ENCODE measurements at places on chromosomes 13 and 19.

- no peak for DNase-seq
Observed at GRCh38 chr13:30729801-30730200, 5.5 kb upstream of the ALOX5AP start.

DNA sequence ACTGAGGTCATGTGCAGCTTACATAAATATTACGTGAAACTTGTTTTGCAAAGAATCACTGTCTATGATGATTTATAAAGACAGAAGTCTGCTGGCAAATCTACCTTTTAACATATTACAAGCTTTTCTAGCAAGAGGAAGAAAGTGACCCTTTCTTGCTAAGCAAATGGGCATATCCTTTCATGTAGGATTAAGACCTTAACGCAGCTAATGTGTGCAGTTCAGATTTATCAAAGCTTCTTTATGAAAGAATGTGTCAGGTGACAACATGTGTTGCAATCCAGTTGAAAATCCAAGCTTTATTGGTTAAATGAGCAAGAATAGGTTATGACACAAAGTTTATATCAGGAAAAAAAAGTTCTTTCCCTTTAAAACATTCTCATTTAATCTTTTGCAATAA, 115.6 kb upstream of the NBEA start:
- DNase-seq, result no peak

GRCh38 chr19:46428239-46429135, at the start of gene PNMA8C:
Gene PNMA8C, minus strand, starts transcription at chr19:46428936. Its CDS starts 577 bp downstream, at chr19:46428359.
- peak; percentile 41 for DNase-seq

- no peak for DNase-seq
Observed at GRCh38 chr13:20340759-20341171, 108.6 kb upstream of the GJB6 start.

DNA sequence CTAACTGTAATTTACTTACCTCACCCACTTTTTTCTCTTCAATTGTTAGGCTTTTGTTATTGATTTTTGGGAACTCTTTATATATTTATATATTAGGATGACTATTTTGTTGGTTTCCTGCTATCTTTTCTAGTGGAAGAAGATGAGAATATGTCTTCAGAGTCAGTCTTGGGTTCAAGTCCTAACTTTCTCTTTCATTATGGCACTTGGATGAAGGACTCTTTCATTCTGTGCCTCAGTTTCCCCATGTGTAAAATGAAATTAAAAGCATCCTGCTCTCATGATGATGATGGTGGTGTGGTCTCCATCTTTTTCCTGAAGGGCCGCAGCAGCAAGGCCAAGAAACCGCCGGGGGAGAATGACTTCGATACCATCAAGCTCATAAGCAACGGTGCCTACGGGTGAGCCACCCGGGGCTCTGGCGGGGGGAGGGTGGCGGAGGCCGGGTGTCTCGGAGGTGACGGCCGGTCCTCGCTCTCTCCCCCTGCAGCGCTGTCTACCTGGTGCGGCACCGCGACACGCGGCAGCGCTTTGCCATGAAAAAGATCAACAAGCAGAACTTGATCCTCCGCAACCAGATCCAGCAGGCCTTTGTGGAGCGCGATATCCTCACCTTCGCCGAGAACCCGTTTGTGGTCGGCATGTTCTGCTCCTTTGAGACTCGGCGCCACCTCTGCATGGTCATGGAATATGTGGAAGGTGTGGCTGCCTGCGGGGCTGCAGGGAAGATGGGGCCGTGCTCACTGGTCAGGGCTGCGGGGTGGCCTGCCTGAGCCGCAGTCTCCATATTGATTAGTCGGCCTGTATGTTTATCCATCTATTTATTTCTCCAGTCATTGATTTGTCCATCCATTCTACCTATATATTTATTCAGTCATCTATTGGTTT, 20.0 kb downstream of the MAST1 start:
- no peak for DNase-seq

DNA sequence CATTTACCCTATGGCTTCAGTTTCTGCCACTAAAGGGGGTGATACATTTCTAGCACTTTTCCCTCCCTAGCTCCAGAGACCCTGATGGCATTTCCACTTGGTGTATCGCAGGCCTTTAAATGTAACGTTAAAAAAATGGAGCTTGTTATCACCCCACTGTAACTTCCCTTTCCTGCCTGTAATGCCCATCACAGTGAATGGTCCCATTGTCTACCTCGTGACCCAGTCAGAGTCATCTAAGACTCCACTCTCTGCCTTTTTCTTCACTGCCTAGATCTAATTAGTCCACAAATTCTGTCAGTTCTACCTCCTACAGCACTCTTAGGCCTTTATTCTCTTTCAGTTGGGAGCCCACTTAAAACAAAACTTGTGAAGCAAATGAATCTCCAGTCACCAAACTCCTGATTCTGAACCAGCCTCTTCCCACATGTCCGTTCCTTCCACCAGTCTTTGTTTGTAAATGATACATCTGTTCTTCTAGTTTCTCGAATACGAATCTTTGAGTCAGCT, 64.8 kb downstream of the NHLRC3 start:
- no peak for DNase-seq

- no peak for DNase-seq
Observed at GRCh38 chr19:40381321-40381720, 8.7 kb downstream of the HIPK4 start.

GRCh38 chr19:6288737-6289136, 9.0 kb upstream of the MLLT1 start:
- DNase-seq, result no peak

- no peak for DNase-seq
Observed at GRCh38 chr19:41219924-41220567, 1.0 kb downstream of the AXL start.

GRCh38 chr19:46357846-46358583, 11.1 kb downstream of the PPP5C start:
- DNase-seq, result no peak

DNA sequence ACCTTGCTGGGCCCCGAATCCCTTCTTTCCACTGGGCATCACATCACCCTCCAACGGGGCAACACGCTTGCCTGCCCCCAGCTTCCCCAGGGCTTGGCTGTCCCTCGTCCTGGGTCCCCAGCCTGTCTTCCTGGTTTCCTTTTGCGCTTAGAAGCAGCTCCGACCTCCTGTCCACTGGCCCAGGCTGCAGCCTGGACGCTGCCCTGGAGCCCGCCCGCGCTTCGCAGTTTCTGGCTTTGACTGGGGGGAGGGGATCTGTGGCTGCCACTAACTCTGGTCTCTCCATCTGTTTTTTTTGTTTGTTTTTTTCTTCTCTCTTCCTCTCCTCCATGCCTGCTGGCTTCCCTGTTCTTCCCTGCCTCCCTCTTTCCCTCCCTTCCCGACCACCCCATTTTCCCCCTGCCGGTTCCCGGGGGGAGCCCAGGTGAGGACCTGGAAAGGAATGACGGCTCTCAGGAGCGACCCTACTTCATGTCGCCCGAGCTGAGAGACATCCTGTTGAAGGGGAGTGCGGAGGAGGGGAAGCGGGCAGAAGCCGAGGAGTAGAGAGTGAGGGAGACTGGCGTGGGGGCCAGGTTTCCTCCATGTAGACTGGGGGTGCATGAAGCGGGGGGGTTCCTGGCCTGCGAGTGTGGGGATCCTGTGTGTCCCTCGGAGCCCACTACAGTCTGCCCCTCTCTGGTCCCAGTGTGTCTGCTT, 11.5 kb upstream of the ILF3 start:
- DNase-seq, result no peak

DNA sequence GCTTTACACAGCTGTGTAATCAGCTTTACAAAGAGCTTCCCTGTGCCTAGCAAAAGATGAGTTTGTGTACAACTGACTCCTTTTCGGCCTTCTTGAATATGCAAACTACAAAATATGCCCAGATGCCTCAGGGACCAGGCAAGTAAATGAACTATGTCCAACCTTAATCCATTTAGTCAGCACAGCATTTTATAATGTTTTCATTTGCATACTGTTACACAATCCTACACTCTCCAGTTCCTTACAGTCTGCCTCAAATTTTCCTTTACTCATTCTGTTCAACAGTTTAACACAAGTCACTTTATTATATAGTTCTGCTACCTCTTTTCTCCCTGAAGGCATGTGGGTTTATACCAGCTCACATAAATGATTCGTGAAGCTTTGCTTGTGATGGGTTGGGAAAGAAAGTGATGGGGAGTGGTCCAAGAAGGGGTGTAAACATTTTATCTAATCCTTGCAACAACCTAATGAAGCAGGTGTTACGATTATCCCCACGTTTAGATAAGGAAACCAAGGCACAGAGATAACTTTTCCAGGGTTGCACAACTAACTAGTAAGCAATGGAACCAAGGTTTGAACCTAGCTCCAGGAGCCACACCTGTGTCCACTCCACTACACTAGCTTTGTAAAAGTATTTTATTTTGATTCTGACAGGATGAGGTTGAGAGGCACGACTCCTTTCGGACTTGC, 3.3 kb upstream of the USP12 start:
- no peak for DNase-seq

- DNase-seq, result no peak
Observed at GRCh38 chr13:42001580-42001979, 40.7 kb upstream of the VWA8 start.

GRCh38 chr13:113890774-113891480, 27.1 kb upstream of the GAS6 start:
- DNase-seq, result no peak

DNA sequence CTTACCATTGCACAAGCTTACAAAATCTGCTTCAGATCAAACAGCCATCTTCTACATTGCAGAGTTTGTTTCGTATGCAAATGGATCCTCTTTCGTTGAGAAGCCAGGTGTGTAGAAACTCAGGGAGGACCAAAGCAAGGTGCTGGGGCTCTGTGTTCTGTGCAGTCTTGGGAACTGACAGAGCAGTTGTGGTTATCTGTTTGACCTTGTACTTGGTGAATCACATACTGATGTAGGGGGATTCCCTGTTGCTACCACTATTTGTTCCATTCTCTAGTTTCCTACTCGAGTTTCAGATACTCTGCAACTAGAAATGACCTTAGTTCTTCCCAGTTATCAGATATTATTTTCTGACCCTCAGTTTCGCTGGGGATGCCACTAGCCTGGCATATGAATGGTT, 95.2 kb upstream of the CLDN10 start:
- peak; percentile 33 for DNase-seq

DNA sequence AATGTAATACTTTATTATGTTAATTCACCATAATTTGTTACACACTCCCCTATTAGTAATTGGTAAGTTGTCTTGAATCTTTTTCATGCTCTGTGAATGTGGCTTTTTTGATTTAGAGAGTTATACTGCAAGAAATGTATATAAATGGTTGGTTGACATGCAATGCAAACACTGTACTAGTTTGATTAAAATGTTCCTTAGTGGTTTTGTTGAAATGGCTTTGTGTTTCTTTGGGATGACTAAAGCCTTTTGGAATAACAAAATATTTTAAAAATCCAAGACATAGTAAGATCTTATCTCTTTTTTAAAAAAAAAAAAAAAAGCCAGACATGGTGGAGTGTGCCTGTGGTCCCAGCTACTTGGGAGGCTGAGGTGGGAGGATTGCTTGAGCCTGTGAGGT, 10.5 kb downstream of the LAMP1 start:
- DNase-seq, result no peak

DNA sequence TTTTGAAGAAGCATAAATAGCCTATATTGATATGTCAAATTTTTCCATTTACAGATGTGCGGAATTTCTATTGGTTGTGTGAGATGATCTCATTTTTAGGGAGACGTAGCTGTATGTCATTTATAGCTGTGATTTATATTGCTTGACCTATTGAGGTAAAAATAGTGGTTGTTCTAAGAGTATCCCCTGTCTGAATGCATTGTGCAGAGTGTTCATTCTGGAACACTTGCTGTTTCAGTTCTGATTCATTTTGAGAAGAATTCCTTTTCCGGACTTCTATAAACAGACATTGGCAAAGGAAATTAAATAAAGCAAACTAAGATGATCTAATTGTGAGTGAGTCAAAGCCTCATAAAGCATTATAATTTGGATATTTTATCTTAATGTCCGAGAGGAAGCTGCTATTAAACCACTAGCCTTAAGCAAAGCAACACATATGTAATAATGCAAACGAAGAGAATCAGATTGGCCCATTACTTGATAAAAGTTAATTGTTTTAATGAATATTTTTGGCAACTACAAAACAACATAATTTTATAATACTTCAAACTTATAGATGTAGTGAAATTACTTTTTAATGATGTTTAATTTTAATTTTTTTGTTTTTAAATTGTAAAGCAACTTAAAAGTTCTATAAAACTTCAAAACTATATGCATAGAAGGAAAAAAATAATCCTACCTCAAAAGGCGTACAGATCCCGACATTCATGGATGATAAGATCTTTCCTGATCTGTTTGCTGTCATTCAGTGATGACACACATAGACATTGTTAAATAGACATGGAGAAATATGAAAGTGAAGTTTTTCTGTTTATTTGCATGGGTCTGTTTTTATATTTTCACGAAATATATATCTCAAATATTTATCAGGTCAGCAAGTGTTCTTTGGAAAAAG, 942.6 kb upstream of the SLC10A2 start:
- DNase-seq, result no peak

DNA sequence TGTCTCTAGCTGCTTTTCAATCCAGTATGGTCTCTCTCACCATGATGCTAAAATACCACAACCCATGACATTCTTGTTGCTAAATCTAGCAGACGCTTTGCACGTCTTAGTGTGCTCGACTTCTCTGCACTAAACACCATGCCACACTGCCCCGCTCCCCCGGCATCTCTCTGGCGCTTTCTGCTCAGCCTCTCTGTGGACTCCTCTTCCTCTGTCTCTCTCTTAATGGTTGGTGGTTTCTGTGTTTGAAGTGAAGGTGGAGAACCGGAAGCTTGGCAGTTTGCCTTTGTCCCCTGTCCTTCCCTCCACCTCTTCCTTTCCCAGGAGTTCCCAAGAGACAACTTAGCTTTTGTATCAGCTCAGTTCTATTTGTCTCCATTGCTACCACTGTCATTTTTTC, 8.8 kb downstream of the ERCC5 start:
- DNase-seq, result no peak

DNA sequence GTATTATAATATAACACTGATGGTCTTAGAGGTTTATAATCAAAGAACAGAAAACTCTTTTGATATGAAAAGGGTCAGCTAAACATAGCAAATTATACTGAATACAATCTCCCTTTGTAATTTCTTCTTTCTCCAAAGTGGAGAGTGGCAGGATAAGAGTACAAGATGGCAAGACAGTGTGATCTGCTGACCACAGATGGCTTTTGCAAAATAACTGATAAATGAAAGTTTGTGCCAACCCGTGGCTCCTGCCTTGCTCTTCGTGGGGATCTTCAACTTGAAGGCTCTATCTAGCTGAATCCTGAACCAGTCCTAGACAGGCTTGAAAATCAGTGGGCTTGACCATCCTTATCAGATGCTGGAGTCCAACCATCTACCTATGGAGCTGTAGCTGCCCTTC, 185.7 kb downstream of the VWA8 start:
- DNase-seq, result no peak

DNA sequence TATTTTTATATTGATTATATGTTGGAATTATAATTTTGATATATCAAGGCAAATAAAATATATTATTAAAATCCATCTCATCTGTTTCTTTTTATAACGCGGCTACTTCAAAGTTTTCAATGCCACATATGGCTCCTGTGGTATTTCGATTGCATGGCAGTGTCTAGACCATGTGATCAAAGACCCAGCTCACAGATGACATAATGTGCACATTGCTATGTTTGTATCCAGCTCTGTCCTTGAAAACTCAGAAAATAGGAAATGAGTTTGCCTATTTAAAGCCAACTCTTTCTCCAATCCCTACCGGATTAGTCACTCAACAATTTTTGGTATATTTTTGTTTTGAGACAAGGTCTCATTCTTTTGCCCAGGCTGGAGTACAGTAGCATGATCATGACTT, 26.2 kb downstream of the TMTC4 start:
- DNase-seq, result no peak

- DNase-seq, result no peak
Observed at GRCh38 chr13:26747706-26748105, 12.9 kb downstream of the GPR12 start.

Measured in GM12892 (cell line).